ENCODE measurements at places on chromosomes 7 and 10.

GRCh38 chr7:2729031-2729892, 41.3 kb downstream of the AMZ1 start:
- DNase-seq: peak; percentile 50
- peaks cover 10% of the 10 kb centered on the region for H3K4me1 ChIP-seq
- peaks cover 24% of the 10 kb centered on the region for H3K36me3 ChIP-seq

- no peaks in the 10 kb centered on the region for H3K36me3 ChIP-seq
- no peak overlapping the region for H3K4me3 ChIP-seq
- H3K27me3 ChIP-seq: no peaks in the 10 kb centered on the region
- no peak overlapping the region for H3K27ac ChIP-seq
- no peak for DNase-seq
Measured at GRCh38 chr7:3835109-3835508, 534.1 kb downstream of the SDK1 start.

- no peaks in the 10 kb centered on the region for H3K36me3 ChIP-seq
- peaks cover 6% of the 10 kb centered on the region for H3K4me1 ChIP-seq
- DNase-seq: no peak
- H3K27ac ChIP-seq: no peak overlapping the region
- H3K4me3 ChIP-seq: no peak overlapping the region
Measured at GRCh38 chr7:50088463-50089129, 4.5 kb downstream of the ZPBP start.

GRCh38 chr10:88424881-88425280, 158.2 kb downstream of the RNLS start:
- H3K4me3 ChIP-seq: no peak overlapping the region
- no peaks in the 10 kb centered on the region for H3K27me3 ChIP-seq
- DNase-seq: no peak
- peaks cover 6% of the 10 kb centered on the region for H3K4me1 ChIP-seq
- H3K36me3 ChIP-seq: no peaks in the 10 kb centered on the region

GRCh38 chr7:15498465-15498864, 63.4 kb downstream of the AGMO start:
- H3K27me3 ChIP-seq: no peaks in the 10 kb centered on the region
- no peak overlapping the region for H3K4me3 ChIP-seq
- H3K4me1 ChIP-seq: no peaks in the 10 kb centered on the region
- no peak for DNase-seq
- H3K27ac ChIP-seq: no peak overlapping the region
- H3K36me3 ChIP-seq: no peaks in the 10 kb centered on the region

DNA sequence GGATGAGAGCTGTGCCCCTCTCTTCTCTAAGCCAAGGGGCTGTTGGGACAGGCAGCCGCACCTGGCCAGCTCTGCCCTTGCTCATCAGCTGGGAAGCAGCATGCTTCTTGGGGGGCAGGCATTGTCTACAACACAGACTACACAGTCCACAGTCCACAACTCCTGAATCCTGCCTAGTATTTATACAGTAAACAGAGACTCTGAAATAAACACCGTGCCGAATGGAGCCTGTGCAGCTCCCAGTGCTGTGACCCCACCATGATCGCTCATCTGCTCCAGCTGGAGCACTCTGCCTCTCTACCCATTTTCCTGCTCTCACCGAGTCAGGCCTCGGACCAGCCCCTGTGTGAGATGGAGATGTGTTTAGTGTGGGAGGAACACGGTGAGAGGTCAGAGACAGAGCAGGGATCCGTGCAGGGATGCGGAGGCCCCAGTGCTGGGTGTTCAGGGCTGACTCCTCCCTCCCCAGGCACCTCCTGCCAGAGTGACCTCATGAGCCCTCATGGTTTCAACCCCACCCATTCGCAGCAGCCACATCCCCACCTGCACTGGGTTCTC, 608.0 kb downstream of the DNAJB6 start:
- H3K4me3 ChIP-seq: no peak overlapping the region
- H3K4me1 ChIP-seq: no peaks in the 10 kb centered on the region
- H3K27me3 ChIP-seq: no peaks in the 10 kb centered on the region

GRCh38 chr10:85047170-85047834, 718.9 kb downstream of the CCSER2 start:
- no peak overlapping the region for H3K4me3 ChIP-seq
- no peaks in the 10 kb centered on the region for H3K27me3 ChIP-seq
- H3K27ac ChIP-seq: no peak overlapping the region
- H3K4me1 ChIP-seq: no peaks in the 10 kb centered on the region
- no peak for DNase-seq
- H3K36me3 ChIP-seq: no peaks in the 10 kb centered on the region

GRCh38 chr10:101283762-101284100, 54.5 kb upstream of the LBX1 start:
- H3K4me3 ChIP-seq: no peak overlapping the region
- peaks cover 13% of the 10 kb centered on the region for H3K4me1 ChIP-seq

DNA sequence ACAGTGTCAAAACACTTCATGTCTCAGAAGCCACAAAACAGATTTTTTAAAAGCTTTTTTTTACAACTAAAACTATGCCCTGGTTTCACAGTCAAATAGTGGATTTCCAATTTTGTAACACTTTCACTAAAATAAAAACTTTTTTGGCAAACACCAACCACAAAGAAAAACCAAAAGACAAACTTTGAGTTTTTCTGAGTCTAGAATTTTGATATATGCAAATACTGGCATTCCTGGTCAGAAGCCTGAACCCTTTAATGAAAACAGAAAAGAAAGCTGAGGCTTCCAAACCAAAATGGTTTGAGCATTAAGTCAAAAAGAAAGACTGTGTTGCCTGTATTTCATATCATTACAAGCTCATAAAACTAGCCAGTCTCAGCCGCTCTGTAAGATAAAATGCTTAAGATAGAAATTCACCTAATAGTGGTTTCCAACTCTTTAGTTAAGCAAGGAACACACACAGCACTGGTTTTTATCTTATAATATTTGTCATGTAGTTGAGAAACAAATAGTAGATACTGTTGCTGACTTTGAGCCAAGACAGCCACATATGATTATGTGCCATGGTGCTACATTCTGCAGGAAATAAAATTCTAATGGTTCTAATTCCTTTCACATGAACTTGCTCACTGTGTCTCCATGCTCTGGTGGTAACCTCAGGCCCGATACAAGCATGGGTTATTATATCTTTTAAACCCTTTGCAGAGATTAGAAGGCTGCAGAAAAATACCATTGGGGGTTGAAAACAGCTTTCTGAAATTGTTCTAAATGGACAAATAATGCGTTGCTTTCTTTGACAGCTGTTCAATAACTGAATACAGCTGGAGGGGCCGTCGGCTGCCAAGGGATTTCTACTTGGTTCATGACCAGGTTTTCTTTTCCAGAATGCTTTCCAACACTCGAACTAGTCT, 49.4 kb downstream of the FAM171A1 start:
- H3K4me1 ChIP-seq: peaks cover 12% of the 10 kb centered on the region
- H3K4me3 ChIP-seq: no peak overlapping the region
- H3K27me3 ChIP-seq: no peaks in the 10 kb centered on the region
- no peak for DNase-seq
- H3K36me3 ChIP-seq: no peaks in the 10 kb centered on the region

GRCh38 chr10:23436983-23437382, 1.9 kb upstream of the OTUD1 start:
- H3K4me1 ChIP-seq: peaks cover 26% of the 10 kb centered on the region
- H3K27ac ChIP-seq: no peak overlapping the region
- H3K27me3 ChIP-seq: no peaks in the 10 kb centered on the region
- no peak overlapping the region for H3K4me3 ChIP-seq
- no peaks in the 10 kb centered on the region for H3K36me3 ChIP-seq

- H3K4me1 ChIP-seq: no peaks in the 10 kb centered on the region
- H3K4me3 ChIP-seq: no peak overlapping the region
- H3K27me3 ChIP-seq: no peaks in the 10 kb centered on the region
- no peaks in the 10 kb centered on the region for H3K36me3 ChIP-seq
Measured at GRCh38 chr7:104040666-104041065, 51.2 kb upstream of the RELN start.

DNA sequence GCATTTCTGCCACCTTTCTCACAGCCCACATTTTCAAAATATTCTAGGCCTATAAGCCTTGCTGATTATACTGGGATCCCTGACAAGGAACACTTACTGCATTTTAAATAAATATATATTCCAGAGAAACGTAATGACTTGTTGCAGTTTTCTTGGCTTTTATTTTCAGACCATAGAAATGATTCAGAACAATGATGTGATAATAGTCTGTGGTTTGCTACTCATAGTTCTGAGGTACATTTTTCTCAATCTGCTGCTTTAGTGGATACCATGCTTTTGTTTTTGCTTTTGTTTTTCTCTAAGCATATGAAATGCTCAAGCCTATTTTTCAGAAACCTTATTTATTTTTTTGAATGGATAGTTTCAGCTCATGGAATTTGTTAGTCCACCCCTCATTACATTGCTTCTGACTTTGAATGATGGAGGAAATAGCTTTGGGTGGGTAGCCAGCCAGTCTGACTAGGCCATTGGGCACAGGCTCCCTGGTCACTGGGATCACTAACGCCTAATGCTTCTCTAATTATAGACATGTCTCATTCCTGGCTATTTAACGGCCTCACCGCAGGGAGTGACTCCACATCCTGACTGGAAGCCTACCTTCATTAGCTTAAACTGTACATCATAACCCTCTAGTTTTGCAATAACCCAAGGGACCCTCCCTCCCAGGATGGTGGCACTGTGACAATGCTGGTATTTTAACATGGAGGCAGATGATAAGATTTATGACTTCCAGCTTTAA, 66.1 kb downstream of the MBL2 start:
- no peaks in the 10 kb centered on the region for H3K4me1 ChIP-seq
- H3K4me3 ChIP-seq: no peak overlapping the region
- H3K27ac ChIP-seq: no peak overlapping the region
- H3K36me3 ChIP-seq: no peaks in the 10 kb centered on the region
- no peak for DNase-seq

DNA sequence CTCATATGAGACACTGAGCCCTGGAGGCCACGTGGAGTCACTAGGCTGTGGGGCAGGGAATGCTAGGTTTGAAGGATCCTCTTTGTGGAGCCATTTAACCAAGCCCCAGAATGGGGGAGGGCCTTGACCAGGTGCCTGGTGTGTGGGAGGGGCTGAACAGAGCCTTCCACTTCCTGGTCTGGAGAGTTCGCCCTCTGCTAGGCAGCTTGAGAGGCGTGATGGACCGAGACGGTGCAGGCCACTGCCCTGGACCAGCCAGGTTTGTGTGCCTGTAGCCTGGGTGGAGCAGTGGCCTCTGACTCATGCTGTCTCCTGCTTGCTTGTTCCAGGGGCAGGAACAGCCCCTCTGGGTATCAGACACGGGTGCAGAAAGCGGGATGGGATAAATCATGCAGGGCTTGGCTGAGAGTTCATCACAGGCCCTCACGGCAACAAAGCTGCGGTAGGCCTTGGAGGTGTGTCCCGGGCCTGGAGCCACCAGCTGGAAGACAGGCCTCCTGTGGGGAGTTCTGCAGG, 27.4 kb downstream of the ADAMTS14 start:
- H3K27ac ChIP-seq: no peak overlapping the region
- H3K4me3 ChIP-seq: no peak overlapping the region
- no peaks in the 10 kb centered on the region for H3K36me3 ChIP-seq
- H3K4me1 ChIP-seq: peaks cover 14% of the 10 kb centered on the region
- no peak for DNase-seq
- no peaks in the 10 kb centered on the region for H3K27me3 ChIP-seq

- H3K36me3 ChIP-seq: no peaks in the 10 kb centered on the region
- peaks cover 9% of the 10 kb centered on the region for H3K4me1 ChIP-seq
- no peak overlapping the region for H3K27ac ChIP-seq
- H3K4me3 ChIP-seq: no peak overlapping the region
- DNase-seq: no peak
Measured at GRCh38 chr7:127673902-127674301, 21.9 kb downstream of the SND1 start.

GRCh38 chr7:45459476-45459875, 114.7 kb upstream of the ADCY1 start:
- H3K4me1 ChIP-seq: no peaks in the 10 kb centered on the region
- no peak overlapping the region for H3K4me3 ChIP-seq
- H3K27ac ChIP-seq: no peak overlapping the region
- H3K27me3 ChIP-seq: no peaks in the 10 kb centered on the region

DNA sequence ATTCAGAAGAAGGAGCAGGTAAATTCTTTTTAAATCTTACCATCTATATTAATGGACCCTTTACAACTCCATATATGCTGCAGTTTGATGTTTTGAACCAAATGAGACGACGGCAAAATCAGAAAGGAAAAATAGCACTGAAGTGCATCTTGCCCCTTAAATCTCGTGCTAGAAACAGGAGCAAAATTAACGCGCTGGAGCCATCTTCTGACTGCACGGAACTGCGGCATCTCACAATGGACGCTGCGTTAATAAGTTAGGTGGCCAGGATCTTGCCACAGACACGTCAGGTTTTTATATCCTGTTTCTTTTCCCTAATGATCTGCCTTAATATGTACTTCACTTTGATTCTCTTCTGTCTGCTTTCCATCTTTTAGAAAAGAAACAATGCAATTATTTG, 354.5 kb downstream of the TFEC start:
- no peak overlapping the region for H3K4me3 ChIP-seq
- no peaks in the 10 kb centered on the region for H3K36me3 ChIP-seq
- no peak overlapping the region for H3K27ac ChIP-seq
- no peaks in the 10 kb centered on the region for H3K27me3 ChIP-seq

GRCh38 chr7:108461840-108462239, 5.6 kb upstream of the NRCAM start:
- no peak for DNase-seq
- H3K27ac ChIP-seq: no peak overlapping the region
- H3K4me3 ChIP-seq: no peak overlapping the region
- peaks cover 2% of the 10 kb centered on the region for H3K4me1 ChIP-seq

DNA sequence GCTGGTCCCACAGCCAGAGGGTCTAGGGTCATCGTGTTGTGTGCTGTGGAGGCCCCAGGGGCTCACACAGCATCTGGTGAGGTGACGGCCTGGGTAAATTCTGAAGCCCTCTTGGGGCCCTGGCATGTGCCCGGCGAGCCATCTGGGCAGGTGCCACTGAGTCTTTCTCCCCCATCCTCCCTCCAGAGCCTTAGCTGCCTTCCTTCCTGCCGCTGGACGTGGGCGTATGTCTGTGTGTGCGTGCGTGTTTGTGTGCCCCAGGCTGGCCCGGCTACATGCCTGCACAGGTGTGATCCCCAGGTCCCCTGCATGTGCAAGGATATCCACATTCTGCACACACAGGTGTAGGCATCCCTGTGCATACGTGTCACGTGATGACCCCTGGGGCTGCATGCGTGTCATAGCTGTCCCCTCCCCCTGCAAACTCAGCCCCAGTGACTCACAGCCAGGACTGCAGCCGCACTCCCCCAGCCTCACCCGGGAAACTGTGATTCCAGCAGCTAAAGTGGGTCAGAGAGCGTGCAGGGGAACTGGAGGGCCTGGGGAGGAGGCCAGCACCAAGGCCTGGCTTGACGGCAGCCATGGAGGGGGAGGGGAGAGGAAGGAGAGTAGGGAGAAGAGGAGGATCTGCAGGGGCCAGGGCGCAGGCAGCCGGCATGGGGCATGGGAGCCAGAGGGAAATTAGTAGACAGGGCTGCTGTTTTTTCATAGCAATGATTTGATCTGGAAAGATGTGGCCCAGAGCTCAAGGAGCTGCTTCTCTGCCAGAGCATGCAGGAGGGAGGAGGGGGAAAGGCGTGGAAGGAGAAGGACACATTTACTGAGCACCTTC, 46.4 kb downstream of the ELFN1 start:
- no peak overlapping the region for H3K4me3 ChIP-seq
- H3K4me1 ChIP-seq: peaks cover 29% of the 10 kb centered on the region
- peaks cover 5% of the 10 kb centered on the region for H3K27me3 ChIP-seq
